Activated CD8-positive, alpha-beta memory T cell treated with anti-CD3 and anti-CD28 coated beads, Interleukin-2, amount 50 U/mL, for 48 hours (primary cell): ENCODE measurements at places on chromosomes 7 and 10.

DNA sequence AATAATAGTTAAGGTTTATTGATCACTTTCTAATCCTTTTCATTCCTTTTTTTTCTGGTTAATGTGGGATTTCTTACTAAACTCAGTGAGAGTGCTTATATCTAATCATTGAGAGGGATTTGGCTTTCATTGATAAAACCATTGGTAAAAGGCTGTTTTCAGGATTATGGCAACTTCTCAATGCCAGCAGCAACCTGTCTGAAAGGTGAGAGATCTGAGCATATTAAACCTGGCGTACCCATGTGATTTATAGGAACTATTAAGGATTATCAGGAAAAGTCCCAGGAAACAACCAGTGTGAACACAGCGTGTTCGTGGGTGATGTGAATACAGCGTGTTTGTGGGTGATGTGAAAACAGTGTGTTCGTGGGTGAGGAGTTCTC, 65.9 kb downstream of the PDIA4 start:
- no peak for DNase-seq

DNA sequence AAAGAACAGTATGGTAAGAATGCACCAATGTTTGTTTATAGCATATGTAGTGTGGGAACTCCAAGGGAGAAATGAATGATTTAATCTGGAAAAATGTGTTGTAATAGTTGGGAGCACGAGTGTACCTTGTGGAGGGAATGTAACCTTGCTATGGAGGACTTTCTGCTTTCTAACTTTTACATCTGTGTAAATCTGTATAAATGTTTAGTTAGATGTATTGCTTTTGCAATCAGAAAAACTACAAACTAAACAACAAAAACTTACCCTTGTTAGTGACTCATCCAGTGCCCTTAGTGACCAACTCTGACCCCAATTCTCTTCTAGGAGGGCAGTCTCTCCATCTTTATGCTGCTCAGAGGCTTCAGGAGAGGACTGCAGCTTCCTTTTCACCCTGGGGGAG, 89.3 kb downstream of the CCNY start:
- DNase-seq, result no peak

GRCh38 chr7:139230484-139230773, 608 bp upstream of the UBN2 start:
- no peak for DNase-seq

- peak; percentile 94 for DNase-seq
Observed at GRCh38 chr7:73606801-73607691, 17.3 kb downstream of the MLXIPL start.

DNA sequence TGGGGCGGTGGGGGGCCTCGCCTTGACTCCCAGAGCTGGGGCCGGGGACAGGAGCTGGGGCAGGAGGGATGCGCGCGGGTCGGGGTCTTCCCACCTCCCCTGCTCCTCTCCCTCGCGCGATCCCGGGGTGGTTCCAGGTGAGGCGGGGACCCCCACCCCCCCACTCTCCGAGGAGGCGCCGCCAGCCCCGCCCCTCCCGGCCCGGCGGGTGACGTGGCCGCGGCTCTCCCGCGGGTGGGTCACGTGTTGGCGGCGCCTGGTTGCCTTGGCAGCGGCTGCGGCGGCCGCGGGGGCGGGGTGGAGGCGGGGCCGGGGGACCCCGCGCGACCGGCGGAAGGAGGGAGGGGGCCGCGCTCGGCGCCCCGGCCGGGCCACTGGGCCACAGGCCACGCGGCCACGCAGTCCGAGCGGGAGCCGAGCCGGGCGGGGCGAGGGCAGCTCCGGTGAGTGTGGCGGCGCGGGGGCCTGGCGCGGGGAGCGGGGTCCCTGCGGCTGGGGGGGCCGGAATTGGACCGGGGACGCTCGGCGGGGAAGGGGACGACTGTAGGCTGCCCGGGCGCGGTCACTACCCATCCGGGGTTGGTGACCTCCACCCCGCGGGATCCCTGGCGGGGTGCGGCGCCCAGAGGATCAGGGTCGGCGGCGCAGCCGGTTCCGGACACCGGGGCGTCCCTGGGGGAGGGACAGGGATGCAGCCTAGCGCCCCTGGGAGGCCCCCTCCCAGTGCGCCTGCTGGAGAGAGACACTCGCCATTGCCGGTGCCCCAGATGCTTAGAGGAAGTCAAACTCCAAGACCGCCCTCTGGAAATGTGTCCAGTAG, at the start of gene ORAI2:
Gene ORAI2 (plus strand): TSS at position 357 of the 820 bp plus-strand sequence. CDS start 5,382 bp downstream, outside the sequence.
- DNase-seq, result peak; percentile 94

GRCh38 chr10:14611968-14612693, 162.6 kb downstream of the FAM107B start:
- no peak for DNase-seq

GRCh38 chr10:116774728-116775151, 32.4 kb upstream of the HSPA12A start:
- no peak for DNase-seq

- no peak for DNase-seq
Observed at GRCh38 chr10:17914169-17915045, 37.3 kb upstream of the SLC39A12 start.

DNA sequence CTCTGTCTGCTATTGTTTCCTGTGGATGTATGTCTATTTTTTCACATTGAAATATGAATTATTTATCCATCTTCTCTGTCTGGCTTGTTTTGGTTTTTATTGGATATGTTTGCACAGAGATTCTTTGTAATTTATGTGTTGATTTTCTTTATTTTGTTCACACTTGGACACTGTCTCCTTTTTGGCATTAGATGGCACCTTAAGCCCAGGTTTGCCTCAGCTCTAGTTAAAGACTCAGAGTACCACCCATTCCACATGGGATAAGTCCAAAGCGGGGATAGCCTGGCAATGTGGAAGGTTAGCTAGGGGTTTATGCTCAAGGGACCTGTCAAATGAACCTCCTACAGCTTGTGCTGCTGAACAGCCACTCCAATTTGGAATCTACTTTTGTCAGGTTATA, 14.1 kb downstream of the FEZF1 start:
- DNase-seq, result no peak

DNA sequence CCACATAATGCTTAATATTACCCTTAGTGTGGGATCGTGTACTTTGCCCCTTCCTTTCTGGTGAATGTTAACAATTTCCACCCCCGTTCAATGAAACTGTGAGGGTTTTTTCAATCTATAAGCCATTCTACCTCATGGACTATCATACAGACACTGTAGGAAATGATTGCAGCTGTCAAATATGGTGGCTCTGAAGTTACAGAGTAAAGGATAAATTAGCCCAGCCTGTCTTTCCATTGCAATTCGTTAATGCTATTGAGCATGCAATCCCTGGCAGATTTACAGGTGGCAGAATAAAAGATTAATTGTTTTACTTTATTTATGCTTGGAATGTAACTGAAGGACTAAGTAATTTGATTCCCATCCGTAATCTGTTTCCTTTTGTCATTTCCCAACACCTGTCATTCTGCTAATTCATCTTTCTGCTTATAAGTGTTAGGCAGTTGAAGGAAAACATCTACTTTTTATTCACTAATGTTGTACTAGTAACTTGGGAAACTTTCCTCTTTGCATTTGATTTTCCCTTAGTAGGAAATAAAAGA, 1211.6 kb upstream of the LRRN3 start:
- no peak for DNase-seq

GRCh38 chr10:75957314-75958120, 526.1 kb downstream of the LRMDA start:
- no peak for DNase-seq

GRCh38 chr7:99653754-99654153, 26.0 kb downstream of the CYP3A5 start:
- DNase-seq, result no peak

DNA sequence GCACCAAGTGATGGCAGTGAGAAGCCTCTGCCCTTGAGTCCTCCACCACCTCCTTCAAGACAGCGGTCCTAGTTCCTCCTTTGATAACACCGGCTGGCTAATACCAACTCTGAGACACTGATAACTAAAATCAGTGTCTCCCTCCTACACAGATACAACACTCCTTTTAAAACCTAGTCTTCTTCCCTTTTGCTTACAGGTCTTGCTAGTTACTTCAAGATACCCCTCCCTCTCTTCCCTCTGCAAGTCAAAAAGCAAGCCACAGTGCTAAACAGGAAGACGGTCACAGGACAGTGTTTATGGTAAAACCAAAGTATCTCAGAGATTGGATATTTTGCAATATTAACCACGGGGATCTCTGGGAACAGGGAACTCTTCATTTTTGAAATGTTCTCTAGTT, 4.6 kb downstream of the AKR1B1 start:
- no peak for DNase-seq

DNA sequence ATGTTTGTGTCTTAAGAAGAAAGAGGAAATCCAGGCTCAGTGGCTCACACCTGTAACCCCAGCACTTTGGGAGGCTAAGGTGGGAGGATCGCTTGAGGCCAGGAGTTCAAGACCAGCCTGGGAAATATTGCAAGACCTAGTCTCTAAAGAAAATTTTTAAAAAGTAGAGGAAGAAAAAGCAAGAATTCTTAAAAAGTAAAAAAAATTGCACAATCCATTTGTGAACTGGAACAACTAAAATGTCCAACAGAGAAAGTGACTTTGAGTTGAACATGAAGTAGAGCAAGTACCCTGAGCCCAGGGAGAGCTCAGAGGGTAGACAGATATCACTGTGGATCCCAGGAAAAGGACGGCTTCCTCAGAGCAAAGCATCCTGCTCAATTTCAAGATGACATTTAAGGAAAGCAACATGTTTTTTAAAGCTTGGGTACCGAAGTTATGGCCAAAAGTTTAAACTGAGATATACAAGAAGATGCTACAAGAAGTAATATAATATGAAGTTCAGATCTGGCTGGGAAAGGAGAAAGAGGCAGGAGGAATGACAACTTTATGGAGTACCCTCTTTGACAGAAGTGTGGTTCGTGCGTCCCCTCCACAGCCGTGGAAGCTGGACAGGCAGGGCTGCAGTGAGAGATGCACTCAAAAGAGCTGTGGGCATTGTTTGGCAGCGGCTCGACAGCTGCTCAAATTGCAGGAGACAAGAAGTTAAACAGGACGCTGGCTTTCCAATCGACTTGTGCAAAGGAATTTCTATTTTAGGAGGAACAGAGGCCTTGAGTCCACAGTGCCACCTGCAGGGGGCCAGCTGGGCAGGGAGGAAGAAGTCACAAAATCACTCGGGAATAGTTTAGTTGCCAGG, 201.3 kb downstream of the JCAD start:
- DNase-seq, result no peak

- DNase-seq, result no peak
Observed at GRCh38 chr10:75818552-75818951, 387.1 kb downstream of the LRMDA start.

DNA sequence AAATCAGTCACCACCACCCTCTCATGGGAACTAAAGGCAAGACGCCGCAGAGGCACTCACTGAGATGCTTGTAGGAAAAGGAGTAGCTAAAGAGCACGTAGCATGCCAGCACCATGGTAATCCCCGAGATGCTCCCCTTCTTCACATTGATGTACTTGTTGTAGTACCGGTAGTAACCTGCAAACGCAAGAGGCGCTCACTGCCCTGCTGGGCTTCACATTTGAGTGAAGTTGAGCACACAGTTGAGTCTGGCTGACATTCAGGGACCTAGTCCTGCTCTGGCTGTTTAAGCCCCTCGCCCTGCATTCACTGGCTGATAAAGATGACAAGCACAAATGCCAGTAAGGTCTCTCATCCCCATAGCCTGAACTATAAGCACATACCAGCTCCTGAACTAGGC, 6.9 kb downstream of the ATP5MF start:
- DNase-seq, result peak; percentile 69

DNA sequence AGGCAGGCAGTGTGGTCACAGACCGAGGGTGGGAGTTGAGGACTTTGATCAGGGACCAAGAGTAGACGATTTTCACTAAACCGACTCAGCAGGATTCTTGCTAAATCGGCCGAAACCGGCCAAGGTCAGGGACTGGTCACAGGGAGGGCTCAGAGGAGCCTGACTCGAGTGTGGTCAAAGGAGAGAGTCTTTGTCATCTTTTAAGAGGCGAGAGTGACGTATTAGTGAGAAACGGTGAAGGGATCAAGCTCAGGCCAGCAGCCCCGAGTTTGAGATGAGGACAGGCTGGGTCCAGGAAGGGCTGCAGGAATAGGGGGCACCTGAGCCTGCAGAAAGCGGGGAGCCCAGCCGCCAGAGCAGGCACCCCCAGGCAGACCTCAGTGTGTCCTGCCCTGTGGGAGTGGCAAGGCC, 41.6 kb upstream of the FAM20C start:
- DNase-seq, result no peak

- DNase-seq, result no peak
Observed at GRCh38 chr7:110645060-110645459, 445.9 kb upstream of the LRRN3 start.

DNA sequence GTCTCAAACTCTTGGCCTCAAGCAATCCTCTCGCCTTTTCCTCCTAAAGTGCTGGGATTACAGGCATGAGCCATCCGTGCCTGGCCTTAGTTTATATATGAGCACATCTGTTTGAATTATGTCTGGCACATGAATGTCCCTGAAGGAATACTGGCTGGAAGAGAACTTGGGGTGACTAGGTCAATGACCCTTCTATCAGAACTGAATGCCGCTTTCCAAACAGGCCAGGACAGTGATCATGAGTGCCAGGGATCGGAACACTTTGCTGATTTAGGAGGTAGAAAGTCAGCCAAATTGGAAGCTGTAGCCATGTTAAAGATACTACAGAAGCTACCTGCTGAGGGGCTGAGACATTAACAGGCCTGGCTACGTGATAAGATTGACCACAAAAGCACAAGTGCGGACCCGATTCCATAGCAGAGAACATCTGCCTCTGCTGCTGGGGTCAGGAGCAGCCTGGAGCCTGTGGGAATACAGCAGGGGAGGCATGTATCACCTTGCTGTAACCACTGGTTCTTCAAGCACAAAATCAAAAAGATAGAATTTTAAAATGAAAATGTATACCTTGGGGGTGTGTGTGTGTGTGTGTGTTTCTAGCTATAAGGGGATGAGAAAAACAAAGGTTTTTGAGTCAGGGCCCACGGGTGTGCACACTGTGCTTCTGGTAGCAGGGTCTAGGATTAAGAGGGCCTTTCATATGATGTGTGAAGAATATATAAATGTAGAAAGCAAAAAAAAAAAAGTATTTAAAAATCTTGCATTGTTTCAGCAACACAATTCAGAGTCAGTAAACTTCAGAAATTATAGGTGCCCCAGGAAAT, 293.7 kb downstream of the BBS9 start:
- no peak for DNase-seq

DNA sequence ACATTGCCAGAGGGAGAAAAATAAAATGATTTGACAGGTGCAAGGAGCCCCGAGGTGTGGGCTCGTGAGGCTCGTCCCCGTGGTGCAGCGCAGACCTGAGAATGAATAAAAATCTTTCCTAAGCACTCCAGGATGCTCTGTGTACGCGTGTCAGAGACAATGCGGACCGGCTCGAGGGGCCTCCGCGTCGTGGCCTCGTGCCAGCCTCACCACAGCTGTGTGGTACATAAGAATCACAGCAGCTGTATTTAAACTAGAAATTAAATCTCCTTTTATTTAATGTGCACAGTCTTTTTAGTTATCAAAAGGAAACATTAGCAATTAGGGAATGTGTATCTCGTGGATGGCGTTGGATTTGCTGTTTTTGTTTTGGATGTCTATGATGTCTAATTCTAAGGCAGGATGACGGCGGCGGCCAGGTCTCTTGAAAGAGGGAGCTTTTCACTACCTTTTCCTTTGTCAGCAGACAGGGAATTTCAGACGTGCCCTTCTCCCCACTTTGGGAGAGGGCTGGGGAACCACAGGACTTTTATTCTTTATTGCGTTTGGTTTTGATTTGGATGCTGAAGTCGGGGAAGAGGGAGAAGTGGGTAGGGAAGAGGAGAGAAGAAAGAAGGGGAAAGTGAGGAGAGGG, 365.3 kb upstream of the SHH start:
- no peak for DNase-seq
